ENCODE measurements at places on chromosomes 7 and 10.

- no peak for DNase-seq
These were observed 350.9 kb downstream of the TNS3 start for GRCh38 chr7:47231032-47231431.

DNA sequence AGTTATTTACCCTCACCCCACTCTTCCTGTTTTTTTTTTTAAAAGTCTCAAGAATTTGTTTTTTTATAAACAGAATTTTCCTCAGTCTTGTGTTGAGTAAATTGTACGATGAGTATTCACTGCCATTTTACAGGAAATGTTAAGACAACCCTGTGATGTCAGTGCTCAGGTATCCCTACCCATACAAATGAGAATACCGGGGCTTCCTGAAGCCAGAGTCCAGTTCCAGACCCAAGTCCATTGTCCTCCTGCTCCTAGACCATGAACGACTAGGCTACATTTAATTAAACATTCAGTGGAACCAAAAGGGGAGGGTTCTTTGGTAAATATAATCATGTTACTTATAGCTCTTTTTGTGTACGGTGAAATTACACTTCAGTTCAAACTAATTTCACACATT is 79.2 kb downstream of the GNAI1 start:
- DNase-seq = no peak

GRCh38 chr10:124168991-124169802 is 75.8 kb upstream of the CHST15 start:
- no peak for DNase-seq

DNA sequence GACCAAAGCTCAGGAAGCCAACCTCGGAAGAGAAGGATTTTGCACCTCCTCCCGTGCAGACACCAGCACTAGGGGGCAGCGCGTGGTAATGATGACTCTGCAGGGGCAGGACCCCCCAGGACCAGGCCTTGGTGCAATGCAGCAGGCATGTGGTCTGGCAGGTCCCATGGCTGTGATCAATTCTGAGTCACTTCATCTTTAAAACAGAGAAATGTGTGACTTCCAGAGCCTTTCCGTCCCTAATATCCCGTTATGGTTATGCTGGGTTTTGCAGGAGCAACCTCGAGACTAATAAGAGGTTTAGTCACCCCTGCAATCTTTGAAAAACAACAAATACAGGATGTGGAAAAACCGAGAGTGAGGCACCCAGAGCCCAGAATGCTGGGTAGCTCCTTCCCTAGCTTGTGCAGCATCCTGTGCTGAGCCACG is 30.2 kb upstream of the GJD4 start:
- no peak for DNase-seq

- DNase-seq = no peak
These were observed 1.9 kb upstream of the SGMS1 start for GRCh38 chr10:50625649-50626132.

DNA sequence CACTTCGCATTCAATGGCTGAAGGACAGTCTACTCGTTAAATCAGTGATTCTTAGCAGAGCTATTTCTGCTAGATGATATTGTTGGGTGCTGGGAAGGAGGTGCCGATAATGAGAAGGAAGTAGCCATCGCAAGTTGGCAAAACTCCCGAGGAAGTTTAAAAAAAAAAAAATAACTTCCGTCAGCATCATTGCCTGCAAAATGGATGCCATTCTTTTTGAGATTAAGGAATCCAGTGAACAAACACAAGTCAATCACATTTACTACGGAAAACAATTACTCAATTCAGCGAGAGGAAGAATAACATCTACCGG is 74.4 kb upstream of the SFMBT2 start:
- no peak for DNase-seq

- no peak for DNase-seq
These were observed 98.2 kb upstream of the NEBL start for GRCh38 chr10:20995123-20995987.

DNA sequence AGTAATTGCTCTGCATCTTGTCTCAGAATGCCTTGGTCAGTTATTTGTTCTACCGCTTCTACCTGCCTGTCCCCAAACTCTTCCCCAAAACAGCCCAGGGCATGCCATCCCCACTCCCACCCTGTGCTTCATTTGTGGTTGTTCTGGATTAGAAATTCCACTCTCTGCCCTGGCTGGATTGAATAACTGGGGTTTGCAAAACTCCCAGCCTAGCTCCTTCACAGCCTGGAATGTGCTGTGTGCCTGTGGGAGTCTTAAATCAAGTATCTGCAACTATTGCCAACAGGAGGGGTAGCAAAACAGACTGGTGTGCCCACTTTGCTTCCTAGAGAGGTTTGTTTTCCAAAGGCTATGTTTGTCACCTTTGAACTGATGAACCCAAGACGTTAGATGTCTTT is 24.2 kb downstream of the TSPAN15 start:
- no peak for DNase-seq

- no peak for DNase-seq
These were observed 80.0 kb downstream of the EEPD1 start for GRCh38 chr7:36232971-36233550.

GRCh38 chr7:155602750-155603149 is 41.7 kb upstream of the RBM33 start:
- no peak for DNase-seq

DNA sequence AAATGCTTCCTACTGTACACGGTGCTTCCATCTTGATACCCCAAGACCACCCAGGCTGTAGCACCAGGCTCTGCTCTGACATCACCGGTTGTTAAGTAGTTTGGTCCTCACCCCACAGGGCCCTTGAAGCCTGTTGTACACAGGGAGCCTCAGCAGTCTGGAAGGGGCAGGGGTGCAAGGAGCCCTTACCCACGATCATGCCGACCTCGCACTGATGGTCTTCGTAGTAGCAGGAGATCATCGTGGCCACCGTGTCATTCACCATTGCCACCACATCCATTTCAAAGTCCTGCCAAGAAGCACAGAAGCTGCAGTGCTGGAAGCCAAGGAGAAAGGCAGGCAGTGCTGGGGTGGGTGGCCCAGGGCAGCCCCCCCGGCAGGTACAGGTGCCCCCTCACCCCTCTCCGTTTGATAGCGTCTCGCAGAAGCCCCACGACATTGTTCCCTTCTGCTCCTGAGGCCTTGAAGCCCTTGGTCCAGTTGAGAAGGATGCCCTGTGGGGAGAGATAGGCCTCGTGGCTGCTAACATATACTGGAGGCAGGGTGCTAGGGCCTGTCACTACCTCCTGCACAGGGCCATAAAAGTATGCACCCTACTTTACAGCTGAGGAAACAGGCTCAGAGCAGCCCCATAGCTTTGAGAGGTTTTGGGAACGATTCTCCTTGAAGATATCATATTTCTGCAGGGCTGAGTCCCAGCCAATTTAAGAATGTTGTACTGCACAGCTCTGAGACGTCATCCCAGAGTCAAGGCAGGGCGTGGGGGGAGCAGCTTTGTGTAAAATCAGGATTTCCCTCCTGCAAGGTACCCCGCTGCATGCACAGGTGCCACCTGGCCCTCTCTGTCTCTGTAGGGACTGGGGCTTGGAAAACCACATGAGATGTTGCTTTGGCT is 8.7 kb upstream of the MYL7 start:
- no peak for DNase-seq

- no peak for DNase-seq
These were observed 54.4 kb downstream of the ZNF277 start for GRCh38 chr7:112260911-112261310.

DNA sequence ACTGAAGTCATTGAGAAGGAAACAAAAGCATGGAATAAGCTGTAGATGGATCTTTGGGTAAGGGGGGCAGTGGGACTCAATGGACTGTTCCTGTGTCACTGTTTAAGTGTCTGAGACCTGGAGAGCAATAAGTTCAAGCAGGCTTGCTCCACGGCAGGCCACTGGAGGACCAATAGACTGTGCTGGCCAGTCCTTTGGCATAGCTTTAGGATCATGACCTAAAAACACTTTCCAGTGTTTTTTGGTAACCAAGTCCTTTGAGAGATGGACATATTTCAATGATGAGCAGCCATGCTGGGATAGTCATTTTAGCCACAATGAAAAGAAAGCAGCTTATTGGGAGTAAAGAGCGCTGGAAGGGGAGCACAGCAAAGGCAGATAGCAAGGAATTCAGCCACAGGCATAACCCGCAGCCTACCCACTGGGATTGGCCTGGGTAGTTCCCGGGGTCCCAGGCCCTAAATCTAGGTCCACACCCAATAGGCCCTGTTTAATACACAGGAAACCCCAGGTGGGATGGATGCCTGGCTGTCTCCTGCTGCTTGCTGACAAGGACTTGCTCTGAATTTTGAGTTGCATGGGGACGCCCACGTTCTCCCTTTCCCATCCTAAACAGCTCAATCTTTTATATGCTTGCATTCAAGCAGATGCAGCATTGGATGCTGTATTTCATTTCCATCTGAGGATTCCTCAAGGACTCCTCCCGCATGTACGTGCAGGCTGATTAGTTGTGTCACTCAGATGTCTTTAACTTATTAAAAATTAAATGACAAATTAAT is 727.2 kb downstream of the KCNMA1 start:
- no peak for DNase-seq

DNA sequence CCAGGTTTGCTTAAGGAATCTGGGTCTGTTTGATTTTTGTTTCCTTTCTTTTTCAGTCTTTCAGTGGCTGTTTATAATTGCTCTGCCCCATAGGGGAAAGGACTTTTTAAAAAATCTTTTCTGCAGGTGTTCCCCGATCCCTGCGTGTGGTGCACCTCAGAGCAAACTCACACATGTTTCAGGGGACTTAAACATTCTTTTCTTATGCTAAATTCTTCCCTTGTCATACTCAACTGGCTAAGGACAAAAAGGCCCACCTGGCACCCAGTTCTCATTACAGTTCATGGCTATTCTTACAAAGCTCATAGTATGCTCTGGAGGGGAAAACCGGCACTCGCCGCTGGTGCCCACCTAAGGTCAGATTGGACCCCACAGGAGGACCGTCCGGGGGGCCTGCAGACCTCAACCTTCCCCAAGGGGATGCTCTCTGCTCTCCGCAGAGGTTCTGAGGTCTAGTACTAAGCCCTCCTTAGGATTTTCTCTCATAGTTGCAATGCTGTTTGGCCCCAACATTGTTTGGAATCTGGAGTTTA is 220.3 kb downstream of the HGF start:
- DNase-seq = no peak

GRCh38 chr7:66055321-66055956 is 20.2 kb upstream of the ASL start:
- no peak for DNase-seq

DNA sequence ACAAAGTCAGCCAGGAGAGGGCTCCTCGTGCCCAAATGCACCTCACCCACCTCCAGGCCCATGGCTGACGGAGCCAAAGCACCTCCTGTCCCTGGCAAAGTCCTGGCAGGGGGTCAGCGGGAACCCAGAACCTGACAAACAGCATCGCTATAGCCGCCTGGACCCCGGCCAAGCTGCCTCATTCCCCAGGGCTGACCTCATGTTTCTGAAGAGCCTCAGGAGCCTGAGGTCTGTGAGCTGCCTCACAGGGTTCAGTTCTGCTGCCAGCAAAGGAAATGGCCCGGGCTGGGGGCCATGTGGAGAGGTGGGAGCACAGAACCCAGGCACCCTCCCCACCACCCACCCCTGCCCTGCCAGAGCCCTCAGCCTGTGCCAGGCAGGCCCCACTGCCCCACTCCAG is 4.2 kb upstream of the NANOS1 start:
- peak; percentile 52 for DNase-seq

DNA sequence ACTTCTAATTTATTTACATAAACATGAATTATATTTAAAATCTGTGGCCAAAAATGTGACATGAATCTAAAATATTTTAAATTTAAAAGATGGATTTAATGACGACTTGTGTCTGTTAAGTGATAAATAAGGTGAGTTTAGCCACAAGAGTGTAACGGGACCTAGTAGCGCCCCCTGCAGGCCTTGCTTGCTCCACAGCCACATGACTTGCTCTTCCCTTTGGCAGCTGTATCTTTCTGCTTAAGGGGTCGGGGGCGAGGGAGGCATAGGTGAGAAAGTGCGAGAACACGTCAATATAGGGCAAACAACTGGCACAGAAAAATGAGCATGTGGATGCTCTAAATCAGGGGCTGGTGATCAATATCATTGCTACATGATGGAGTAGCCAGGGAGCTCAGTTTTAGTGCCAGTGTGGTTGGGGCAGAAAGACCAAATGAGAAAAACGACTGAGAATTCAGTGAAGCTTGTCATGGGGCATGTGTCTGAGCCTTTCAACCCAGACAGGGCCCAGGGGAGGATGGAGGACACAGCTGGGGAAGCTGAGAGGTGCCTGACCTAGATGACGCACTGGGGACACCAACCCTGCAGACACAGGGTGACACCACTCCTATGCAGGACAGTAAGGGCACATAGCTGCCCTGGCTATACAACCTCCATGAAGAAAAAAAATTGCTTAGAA is 49.8 kb downstream of the PAXIP1 start:
- DNase-seq = peak; percentile 16

GRCh38 chr10:46052791-46053375 is 6.8 kb upstream of the MSMB start:
- DNase-seq = peak; percentile 59

DNA sequence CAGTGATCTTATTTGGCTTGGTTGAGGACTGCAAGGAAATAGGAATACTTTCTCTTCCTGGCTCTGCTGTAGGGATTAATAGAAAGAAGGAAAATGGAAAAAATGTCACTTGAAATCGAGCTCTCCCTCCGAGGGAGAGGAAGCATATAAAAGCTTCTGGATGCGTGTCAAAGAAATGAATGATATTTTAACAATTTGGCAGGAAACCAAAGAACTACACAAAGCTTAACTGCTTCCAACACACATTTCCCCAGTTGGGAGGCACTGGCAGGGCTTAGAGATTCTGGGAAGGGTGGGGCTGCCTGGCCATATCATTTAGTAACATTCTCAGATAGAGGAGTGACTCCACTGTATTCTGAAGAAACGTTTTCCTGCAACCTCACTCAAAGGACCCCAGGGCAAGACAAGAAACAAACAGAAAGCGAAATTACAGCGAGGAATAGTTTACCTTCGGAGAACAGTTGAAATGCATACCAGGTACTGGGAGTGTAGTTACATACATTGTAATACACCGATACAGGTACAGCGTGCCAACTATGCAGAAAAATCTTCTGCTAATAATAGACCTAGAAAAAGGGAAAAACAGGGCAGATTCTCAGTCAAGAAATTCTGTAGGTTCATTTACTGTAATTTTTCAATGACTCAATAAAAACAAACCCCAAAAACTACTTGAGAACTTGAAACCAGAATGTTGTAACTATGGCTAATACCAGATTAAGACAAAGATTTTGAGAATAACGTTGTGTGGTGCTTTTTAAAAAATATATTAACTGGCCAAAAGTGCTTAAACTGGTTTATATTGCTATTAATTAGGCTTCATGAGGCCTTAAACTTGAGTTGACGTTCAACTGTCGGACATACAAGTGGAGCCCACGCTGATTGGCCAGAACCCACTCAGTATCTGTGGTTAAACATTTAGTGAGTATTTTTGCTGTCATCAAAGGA is 75.7 kb upstream of the ASAH2 start:
- peak; percentile 61 for DNase-seq

Data from mammary epithelial cell (primary cell).